ENCODE measurements at places on chromosomes 1 and 21.

- no peak for DNase-seq
These were observed 41.4 kb upstream of the COL6A2 start for GRCh38 chr21:46056450-46056903.

GRCh38 chr1:165403835-165404482 lies 41.0 kb downstream of the RXRG start:
- peak; percentile 27 for DNase-seq

- no peak for DNase-seq
These were observed 3.2 kb downstream of the MEGF6 start for GRCh38 chr1:3608154-3608553.

DNA sequence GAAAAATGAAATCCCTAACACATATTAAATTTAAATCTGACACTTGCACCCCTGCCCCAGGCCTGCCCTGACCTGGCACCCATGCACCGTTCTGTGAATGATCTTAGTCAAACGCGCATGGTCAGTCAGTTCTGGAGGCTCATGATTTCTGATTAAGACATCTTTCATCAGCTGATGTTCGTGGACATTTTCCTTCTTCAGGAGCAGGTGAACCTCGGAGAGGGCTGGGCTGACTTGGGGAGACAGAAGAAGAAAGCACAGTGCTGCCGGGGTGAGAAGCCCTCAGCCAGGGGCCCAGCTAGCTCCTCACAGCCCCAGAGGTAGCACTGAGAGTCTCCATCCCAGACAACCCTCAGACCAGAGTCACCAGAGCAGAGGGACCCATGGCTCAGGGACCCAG lies 134.5 kb upstream of the AJAP1 start:
- no peak for DNase-seq

- DNase-seq: no peak
These were observed 260.9 kb downstream of the LTN1 start for GRCh38 chr21:28731700-28732321.

DNA sequence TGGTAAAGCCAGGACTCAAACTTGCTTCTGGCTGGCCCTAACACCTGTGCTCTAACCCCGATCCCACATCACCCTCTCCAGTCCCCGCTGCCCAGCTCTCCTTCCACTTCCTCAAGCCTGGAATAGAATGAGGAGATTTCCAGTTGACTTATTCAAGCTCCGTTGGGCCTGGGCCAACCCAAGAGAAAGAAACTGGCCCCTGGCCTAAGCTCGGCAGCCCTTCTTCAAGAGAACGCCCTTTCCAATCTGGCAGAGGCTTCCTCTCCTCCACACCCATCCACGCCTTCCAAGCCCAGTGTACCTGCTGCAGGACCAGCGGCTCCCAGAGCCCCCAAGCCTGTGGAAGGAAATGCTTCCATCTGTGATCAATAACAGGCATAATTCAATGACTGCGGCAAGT lies 51.9 kb downstream of the LRRN2 start:
- DNase-seq: no peak

- no peak for DNase-seq
These were observed 357.9 kb upstream of the DUSP10 start for GRCh38 chr1:222099746-222100145.

DNA sequence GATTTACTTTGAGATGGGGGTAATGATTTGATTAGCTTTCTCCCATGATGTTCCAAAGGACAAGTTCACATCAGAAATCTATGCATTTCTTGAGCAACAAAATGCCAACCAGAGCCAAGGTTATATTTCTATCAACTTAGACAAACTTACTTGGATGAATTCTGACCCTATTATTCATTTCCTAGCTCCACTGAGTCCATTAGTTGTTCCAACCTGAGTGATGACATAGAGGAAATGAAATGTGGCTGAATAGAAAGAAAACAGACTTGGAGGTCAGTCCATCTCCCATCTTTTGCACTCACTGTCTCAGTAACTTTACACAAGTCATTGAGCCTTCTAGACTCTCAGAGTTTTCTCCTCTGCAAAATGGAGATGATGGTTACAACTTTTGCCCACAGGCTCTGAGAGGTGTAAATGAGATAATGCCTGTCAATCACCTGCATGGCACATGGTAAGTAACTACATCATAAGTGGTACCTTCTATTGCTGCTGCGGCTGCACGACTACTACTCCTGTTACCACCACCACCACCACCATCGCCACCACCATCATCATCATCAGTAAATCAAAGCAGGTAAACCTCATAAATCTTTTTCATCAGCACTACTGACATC lies 98.2 kb downstream of the PTPN14 start:
- no peak for DNase-seq

DNA sequence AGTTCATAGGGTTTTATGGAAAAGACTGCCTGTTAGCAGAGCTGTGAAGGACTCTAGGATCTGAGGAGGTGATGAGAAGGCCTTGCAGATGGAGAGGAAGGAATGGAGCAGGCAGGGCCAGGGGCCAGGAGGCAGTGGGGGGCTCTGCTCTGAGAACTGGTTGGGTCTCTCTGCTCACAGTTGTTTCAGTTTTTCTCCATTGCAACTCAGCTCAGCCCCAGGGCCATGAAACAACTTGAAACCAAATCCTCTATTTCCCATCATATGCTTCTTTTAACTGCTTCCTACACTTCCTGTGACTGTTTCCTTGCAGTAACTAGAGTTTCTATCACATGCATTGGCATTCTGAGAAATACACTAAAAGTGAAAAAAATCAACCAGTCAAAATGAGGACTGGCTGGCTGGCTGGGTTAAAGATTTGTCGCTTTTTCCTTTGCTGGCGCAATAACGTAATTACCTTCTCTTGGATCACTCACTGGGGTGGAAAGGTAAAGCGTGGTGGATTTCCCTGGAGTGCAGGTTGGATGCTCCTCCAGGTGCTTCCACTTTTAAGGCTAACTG lies 172.0 kb downstream of the CDC7 start:
- DNase-seq: no peak

- no peak for DNase-seq
These were observed 1479.6 kb downstream of the MRPL39 start for GRCh38 chr21:24127651-24128050.

GRCh38 chr1:110639724-110640386 lies 33.7 kb upstream of the KCNA2 start:
- DNase-seq: no peak

DNA sequence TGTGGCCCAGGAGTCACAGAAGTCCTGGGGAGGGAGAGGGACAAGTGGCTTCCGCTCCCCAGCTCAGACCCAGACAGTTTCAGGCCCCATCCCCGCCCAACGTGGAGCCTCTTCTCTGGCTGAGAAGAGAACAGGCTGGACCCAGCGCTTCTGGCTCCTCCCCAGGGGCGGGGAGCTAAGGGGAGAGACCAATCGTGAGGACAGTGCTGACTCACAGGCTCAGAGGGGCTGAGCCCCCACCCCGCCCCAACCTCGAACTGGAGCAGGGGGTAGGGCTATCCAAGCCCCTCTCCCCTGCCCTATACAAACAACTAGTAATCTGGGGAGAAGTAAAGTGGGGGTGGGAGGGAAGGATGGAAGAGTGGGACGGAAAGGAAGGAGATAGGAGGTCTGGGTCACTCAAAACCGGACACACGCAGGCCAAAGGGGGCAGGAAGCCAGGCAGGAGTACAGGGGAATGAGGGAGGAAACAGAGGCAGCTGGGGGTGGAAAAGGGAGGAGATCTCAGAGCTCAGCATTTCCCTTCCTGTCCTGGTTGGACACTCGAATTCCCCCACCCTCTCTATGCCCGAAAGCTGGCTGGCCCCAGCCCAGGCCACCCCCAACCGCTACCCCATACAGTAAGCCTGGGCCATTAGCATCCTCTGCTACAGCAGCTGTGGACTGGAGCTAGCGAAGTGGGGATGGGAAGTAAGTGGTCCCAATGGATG lies at the start of gene SHC1:
Gene SHC1 (minus strand): TSS at position 117 of the 710 bp plus-strand sequence. CDS start 221 bp downstream, outside the sequence.
- no peak for DNase-seq

GRCh38 chr1:113456967-113457366 lies 66.7 kb downstream of the MAGI3 start:
- no peak for DNase-seq

DNA sequence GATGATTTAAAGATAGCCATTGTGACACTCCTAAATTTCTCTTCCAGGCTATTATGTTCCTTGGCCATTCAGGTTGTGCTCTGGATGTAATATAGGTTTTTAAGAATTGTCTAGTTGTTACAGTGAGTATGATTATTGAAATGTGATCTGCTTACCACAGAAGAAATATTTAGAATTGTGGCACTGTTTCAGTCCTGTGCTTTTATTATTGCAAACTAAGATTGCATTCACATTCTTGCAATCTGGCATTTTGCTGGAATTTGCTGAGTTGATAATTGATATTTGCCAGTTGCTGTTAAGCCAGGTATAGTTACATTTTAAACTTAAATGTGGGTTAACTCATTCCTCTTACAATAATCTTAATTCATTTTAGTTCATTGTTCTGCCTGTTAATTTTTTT lies 22.3 kb downstream of the EXO1 start:
- DNase-seq: no peak

Measured in NCI-H524 (cell line).